Foreskin keratinocyte (primary cell): ENCODE measurements at places on chromosomes 4 and X. TPM values are rescaled to one million over a fixed set of nuclear protein-coding genes. Genes with fewer than 3 reads are reported as not detected.

GRCh38 chr4:131644619-131645018, 1504.5 kb upstream of the PCDH10 start:
- peak; percentile 22 for DNase-seq

- peak; percentile 87 for DNase-seq
These were observed 38.8 kb downstream of the MSN start for GRCh38 chrX:65706041-65706828.

GRCh38 chrX:54181202-54181953, 1.7 kb downstream of the FAM120C start:
- peak; percentile 66 for DNase-seq

GRCh38 chr4:76723924-76724323, 174.0 kb downstream of the SOWAHB start:
- DNase-seq, result peak; percentile 58

- peak; percentile 42 for DNase-seq
These were observed 142.9 kb upstream of the ARX start for GRCh38 chrX:25158635-25159034.

- DNase-seq, result no peak
These were observed 1477.0 kb downstream of the PCDH7 start for GRCh38 chr4:32196950-32197688.

GRCh38 chrX:95346856-95347255, 1337.8 kb upstream of the DIAPH2 start:
- no peak for DNase-seq

DNA sequence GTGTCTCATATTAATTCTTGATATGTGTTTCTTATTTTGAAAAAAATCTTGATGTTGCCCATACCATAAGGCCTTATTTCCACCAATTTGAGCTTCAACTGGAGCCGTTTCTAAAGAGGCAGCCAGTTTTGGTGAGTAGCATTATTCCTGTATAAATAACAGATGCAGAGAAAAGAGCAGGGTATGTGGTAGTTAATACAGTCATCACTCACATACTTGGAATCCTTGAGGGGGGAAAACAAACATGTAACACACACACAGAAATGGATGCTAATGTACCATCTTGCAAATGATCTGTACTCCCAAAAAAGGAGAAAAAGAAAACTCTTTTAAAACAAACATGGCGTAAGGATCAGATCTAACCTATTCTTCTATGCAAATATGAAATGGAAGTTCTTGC, 389.7 kb downstream of the GPM6A start:
- DNase-seq, result no peak

GRCh38 chrX:120365968-120366367, 4.1 kb downstream of the ATP1B4 start:
- no peak for DNase-seq

DNA sequence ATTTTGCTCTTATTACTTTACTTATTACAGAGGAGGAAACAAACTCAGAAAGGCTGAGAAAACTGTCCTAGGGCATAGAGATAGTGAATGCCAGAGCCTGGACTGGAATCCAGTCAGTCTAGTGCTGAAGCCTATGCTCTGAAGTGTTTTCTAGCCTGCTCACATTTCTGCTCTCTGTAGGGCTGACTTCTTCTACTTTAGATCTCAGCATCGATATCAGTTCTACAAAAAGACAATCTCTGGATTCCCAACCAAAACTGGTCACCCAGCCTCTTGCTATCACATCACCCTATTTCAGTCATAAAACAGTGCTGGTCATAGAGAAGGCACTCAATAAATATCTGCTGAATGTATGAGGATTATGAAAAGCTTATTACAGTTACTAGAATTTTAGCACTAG, 87.2 kb downstream of the FAM13A start:
- DNase-seq, result no peak

- DNase-seq, result no peak
These were observed 1007.1 kb downstream of the SH3BGRL start for GRCh38 chrX:82208975-82209374.

DNA sequence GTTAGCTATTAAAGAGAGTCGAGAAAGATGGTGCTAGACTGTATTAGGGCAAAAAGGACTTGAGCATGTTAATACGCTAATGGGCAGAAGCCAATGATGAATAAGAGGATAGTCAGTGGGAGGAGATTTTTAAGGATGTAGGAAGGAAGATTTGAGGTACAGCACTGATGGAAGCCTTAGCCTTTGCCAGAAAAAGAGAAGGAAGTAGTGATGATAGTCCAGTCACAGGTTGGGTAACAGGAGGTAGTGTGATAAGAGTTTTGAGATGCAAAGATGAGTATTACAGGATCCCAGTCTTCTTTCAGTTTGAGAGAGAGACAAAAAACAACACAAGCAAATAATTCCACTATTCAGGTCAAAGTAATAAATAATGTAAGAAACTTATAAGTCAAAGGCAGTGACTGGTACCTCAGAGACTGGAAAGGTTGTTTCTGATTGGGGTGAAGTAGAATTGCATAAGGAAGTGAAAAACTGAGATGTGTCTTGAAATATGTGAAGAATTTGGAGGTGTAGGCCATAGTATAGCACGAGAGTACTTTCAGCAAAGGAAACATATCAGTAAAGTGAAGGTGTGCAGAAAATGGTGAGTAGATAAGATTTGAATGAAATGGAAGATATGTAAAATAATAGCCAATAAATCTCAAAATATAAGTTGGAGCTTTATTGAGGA, 22.1 kb upstream of the NDNF start:
- no peak for DNase-seq

GRCh38 chr4:102438396-102439235, 62.5 kb upstream of the NFKB1 start:
- peak; percentile 42 for DNase-seq

DNA sequence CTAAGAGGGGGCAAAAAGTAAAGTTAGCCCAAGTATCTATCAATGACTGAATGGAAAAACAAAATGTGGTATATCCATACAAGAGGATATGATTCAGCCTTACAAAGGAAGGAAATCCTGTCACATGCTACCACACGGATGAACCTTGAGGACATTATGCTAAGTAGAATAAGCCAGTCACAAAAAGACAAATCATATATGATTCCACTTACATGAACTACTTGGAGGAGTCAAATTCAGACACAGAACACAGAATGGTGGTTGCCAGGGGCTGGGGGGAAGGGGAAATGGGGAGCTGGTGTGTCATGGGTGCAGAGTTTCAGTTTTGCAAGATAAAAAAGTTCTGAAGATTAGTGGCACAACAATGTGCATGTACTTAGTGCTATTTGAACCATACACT, 101.8 kb downstream of the SH3KBP1 start:
- DNase-seq, result no peak

- DNase-seq, result no peak
These were observed 30.3 kb upstream of the CLDN24 start for GRCh38 chr4:183352546-183352945.

GRCh38 chr4:71266090-71266794, 72.6 kb upstream of the SLC4A4 start:
- DNase-seq, result no peak

DNA sequence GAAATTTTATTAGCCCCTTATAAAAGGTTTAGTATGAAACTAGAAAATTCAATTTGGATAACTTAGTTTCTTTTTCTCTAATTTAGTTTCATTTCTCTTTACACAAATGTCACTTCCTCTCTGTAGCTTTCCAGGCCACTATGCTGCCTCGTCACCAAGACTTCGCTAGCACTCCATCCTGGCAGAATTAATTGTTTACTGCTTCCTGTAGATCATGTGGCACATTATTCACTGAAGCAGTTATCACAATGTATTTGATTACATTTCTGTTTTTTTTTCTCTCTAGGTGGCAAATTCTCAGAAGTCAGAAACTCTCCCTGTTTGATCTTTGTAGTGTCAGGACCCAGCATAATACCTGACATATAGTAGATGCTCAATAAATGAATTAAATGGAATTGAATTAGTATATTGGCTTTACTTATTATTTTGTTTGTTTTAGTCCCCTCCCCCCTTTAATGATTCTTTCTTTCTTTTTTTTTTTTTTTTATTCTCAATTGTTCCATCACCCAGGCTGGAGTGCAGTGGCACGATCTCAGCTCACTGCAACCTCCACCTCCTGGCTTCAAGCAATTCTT, 9.3 kb upstream of the SAT1 start:
- DNase-seq, result no peak

- peak; percentile 33 for DNase-seq
These were observed 569.1 kb upstream of the GRID2 start for GRCh38 chr4:91734682-91735081.

GRCh38 chr4:124711471-124712371, 811 bp downstream of the ANKRD50 start:
- DNase-seq, result peak; percentile 54

GRCh38 chr4:158588285-158588684, 66.6 kb downstream of the RXFP1 start:
- DNase-seq, result no peak

GRCh38 chrX:139554991-139555675, 24.6 kb downstream of the F9 start:
- DNase-seq, result no peak

GRCh38 chrX:123223859-123224258, 39.8 kb downstream of the GRIA3 start:
- DNase-seq, result no peak

GRCh38 chr4:128161138-128161537, 100.0 kb downstream of the LARP1B start:
- no peak for DNase-seq

GRCh38 chrX:153416781-153417450, 5.6 kb downstream of the ZFP92 start:
- DNase-seq, result no peak

GRCh38 chr4:168514249-168514852, 17.5 kb downstream of the PALLD start:
- DNase-seq, result no peak

PPBP gene
- total RNA-seq, result not detected in 2 replicates

FAAH2 gene
- total RNA-seq, result 0.92 TPM in 2 replicates

CXCL8 gene
- 2.5 and 2.9 TPM in 2 replicates for total RNA-seq

TRPC5OS gene
- total RNA-seq, result not detected in 2 replicates

ADGRA3 gene
- 47.6 and 47.7 TPM in 2 replicates for total RNA-seq

TCP11X2 gene
- total RNA-seq, result not detected in 2 replicates

CCDC110 gene
- total RNA-seq, result 0.04 and 0.10 TPM in 2 replicates

CXCL5 gene
- total RNA-seq, result 0.85 and 1.7 TPM in 2 replicates

FAM47E gene
- not detected in 2 replicates for total RNA-seq

SYTL4 gene
- total RNA-seq, result 2.4 and 3.7 TPM in 2 replicates

CLOCK gene
- 30.2 and 30.9 TPM in 2 replicates for total RNA-seq

CLDN34 gene
- not detected in 2 replicates for total RNA-seq
